ENCODE measurements at places on chromosomes 13 and 19. TPM values are rescaled to one million over a fixed set of nuclear protein-coding genes. Genes with fewer than 3 reads are reported as not detected.

DNA sequence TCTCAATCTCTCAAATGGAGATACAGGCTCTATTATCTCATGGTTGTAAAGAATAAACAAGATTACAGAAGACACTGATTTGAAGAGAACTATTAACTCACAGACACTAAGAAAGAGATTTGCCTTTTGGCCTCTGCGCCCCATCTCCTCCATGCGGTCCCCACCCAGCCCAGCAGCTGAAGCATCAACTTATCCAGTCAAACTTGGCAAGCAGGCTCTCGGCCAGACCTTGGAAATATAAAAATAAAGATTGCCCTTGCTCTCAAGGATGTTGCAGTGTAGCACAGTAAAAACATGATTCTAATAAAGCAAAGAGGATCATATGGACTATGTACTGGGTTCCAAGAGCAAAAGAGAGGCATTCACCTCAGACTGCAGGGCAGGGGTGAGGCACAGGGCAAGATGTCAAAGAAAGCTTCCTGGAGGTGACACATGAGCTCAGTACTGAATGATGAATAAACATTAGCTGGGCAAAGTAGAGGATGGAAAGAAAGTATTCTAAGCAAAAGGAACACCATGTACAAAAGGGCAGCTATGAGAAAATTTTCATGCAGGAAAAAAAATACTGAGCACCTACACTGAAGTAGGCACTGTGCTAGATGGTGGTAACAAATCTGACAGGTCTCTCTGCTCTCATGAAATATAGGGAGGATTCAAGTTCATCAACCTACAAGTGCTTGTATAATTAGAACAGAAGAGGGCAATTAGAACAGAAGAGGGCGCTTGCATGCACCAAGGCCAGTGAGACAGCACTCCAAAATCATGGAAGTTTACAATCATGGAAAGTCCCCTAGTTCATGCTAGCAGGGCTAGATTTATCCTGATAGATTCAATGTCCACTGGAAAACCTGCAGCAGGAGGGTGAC, 85.0 kb downstream of the SACS start:
- no peak for DNase-seq

GRCh38 chr13:43546816-43547215, 240.0 kb downstream of the ENOX1 start:
- no peak for DNase-seq

ZNF208 gene
- not detected for total RNA-seq

GRCh38 chr19:40335855-40336600, 12.2 kb downstream of the C19orf47 start:
- DNase-seq = no peak

- DNase-seq = peak; percentile 92
Measured at GRCh38 chr19:45613926-45614725, 12.1 kb upstream of the GPR4 start.

UNC13A gene
- 0.30 TPM for total RNA-seq

GRCh38 chr13:43284162-43284561, 260.8 kb downstream of the DNAJC15 start:
- peak; percentile 46 for DNase-seq

DNA sequence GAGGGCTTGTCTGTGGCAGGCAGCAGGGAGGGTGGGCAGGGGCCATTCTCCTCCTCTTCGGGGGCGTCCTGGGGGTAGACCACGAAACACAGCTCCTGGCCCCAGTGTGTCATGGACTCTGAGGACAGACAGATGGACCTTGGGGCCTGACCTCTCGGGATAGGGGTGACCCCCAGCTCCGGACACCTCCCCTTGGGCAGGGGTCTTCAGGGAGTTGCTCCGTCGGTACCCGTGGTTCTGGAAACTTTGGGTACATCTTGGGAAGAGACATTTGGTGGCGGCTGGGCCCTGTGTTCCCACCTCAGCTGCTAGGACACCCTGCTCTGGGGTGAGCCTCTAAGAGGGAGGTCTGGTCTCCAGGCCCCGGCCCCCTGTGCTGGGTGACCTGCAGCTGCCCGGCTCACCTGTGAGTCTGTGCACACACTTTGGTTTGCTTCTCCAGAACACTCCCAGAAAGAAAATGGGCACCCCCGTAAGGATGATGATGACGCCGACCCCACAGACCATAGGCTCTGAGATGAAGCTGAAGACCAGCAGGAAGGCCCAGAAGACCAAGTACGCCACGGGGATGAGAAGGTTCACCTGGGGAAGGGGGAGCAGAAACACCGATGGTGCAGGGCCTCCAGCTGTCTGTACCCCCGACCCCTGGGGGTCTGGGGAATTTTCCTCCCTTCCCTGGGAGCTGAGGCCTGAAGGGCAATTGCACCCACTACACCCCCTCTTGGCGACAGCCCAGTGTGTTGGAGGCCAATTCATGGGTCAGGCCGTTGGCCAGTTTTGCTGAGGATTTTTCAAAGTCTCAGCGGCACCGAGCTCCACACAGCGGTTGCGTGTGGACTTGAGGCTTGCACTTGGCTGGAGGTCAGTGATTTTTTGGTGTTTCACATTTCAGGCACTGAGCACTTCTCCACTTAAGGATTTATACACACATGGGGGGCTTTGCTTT, 15.0 kb downstream of the LRP3 start:
- no peak for DNase-seq
